ENCODE measurements at places on chromosomes 7 and 10.
A peak's percentile ranks its signal among the peaks of the same experiment; 100 is the strongest.

DNA sequence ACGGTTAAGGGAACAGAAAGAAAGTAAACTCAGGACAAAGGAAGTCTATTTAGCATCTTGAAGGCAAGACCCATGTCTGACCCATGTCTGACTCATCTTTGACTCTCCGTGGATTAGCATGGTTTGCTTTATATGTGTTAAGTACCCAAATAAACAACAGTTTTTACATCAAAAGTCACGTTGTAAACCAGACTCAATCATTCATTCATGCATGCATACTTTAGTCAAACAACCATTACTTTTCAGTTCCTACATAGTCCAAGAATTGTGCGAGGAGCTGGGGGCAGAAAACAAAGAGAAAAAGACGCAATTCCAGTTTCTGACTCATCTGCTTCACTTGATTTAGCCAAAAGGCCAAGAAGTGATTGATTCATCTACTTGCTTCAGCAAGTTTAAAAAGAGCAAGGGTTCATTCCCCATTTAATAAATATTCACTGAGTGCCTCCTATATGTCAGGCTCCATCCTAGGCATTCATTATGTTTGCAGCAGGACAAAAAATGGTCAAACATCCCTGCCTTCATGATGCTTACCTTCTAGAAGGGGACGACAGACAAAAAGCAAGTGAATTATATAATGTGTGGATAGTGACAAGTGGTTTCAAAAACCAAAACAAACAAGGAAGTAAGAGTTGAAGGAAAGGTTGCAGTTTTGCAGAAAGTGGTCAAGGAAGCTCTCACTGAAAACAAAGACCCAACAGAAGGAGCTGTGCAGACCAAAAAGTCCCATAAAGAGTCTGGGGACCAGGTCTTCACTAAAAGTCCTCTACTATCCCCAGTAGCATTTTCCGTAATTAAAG is 116.2 kb downstream of the FAM107B start:
- no peak for DNase-seq

- DNase-seq: no peak
These were observed 8.2 kb upstream of the NRG3 start for GRCh38 chr10:81866753-81867152.

- DNase-seq: no peak
These were observed 838.1 kb downstream of the DNAJB9 start for GRCh38 chr7:109407756-109408155.

DNA sequence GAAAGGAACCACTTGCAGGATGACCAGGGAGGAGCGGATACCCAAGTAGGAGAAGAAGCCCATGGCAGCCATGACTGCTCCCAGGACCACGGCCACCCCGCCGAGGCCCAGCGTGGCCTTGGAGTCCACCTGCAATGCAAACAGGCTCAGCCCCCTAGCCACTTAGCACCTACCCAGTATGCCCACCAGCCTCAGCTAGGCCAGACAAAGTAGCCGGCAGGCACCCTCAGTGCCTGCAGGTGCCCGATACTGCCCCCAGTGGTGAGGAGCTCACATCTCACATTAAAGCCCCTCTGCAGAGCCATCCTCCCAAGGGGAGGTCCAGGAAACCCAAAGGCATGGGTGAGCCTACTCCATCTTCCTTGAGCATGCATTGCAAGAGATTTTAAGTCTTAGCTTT is 6.6 kb downstream of the NPC1L1 start:
- peak; percentile 70 for DNase-seq

DNA sequence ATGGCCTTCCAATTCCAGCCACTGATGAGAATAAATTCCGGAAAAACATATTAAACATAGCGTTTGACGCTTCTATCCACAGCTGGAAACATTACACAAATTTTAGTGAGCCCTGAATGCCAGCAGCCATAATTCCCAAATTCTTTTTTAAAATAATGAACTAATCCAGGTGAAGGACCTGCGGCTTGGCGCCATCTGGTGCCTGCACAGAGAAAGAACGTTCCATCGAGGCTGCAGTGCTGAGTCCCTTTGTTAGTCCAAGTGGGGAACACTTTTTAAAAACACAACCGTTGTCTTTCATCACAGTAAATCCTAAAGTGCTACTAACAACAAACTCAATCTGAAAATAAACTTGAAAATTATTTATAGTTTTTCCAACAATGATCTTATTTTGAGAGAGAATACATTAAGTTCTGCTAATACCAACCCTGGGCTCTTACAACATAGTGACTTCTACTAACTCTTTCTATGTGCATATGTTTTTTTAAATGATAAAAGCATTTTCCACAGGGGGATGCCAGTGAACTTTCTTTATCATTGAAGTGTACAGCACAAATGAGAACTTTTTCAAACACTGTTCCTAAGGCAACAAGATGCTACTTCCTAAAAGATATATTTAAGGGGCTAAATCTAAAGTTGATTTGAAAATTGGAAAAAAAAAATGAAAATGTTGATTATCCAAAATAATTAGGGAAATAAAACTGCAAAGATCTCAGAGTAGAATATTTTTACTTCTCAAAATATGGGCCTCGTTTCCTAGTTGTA is 166.9 kb upstream of the RNF32 start:
- no peak for DNase-seq

Data from activated CD8-positive, alpha-beta memory T cell treated with anti-CD3 and anti-CD28 coated beads for 24 hours (primary cell).